Foreskin keratinocyte (primary cell): ENCODE measurements at places on chromosomes 2 and 18. TPM values are rescaled to one million over a fixed set of nuclear protein-coding genes. Genes with fewer than 3 reads are reported as not detected.

Gene RTP5
- total RNA-seq: not detected in 2 replicates

Gene TNFRSF11A
- total RNA-seq: 0.63 and 1.1 TPM in 2 replicates

Gene FBLN7
- 0.04 and 0.07 TPM in 2 replicates for total RNA-seq

Gene SAG
- total RNA-seq: not detected in 2 replicates

Gene EML6
- 0.61 and 0.63 TPM in 2 replicates for total RNA-seq

Gene PRKAG3
- total RNA-seq: not detected in 2 replicates

Gene IL1B
- total RNA-seq: 84.8 and 98.9 TPM in 2 replicates

Gene AFF3
- total RNA-seq: not detected in 2 replicates

Gene GPR45
- not detected in 2 replicates for total RNA-seq

Gene ZNF532
- 46.6 and 59.7 TPM in 2 replicates for total RNA-seq

Gene RAB27B
- total RNA-seq: 2.4 and 4.3 TPM in 2 replicates

Gene POTEE
- total RNA-seq: 0.04 and 0.07 TPM in 2 replicates

Gene CCDC68
- 3.9 and 4.0 TPM in 2 replicates for total RNA-seq

Gene CDH19
- total RNA-seq: not detected in 2 replicates

Gene GCG
- not detected in 2 replicates for total RNA-seq

Gene TSPYL6
- total RNA-seq: not detected in 2 replicates

Gene KIAA2012
- total RNA-seq: not detected in 2 replicates

Gene UNC80
- total RNA-seq: under 0.01 and 0.07 TPM in 2 replicates

Gene CIDEA
- total RNA-seq: 12.3 and 12.5 TPM in 2 replicates

Gene POTEJ
- not detected in 2 replicates for total RNA-seq

Gene CKAP2L
- 30.1 and 40.8 TPM in 2 replicates for total RNA-seq

Gene ARID5A
- 7.3 and 8.5 TPM in 2 replicates for total RNA-seq

Gene CELF4
- not detected in 2 replicates for total RNA-seq

Gene DLX2
- 1.1 and 1.4 TPM in 2 replicates for total RNA-seq

Gene WDR35
- 8.8 and 9.0 TPM in 2 replicates for total RNA-seq

Gene FBXO41
- 4.0 and 5.0 TPM in 2 replicates for total RNA-seq

Gene CRYBA2
- total RNA-seq: not detected in 2 replicates

Gene WDFY1
- total RNA-seq: 45.5 and 49.3 TPM in 2 replicates

Gene CFAP65
- not detected in 2 replicates for total RNA-seq

Gene ANKRD30BL
- not detected in 2 replicates for total RNA-seq

Gene CYS1
- 0.11 and 0.20 TPM in 2 replicates for total RNA-seq

Gene CYP27A1
- 0.44 and 0.56 TPM in 2 replicates for total RNA-seq

Gene UGT1A4
- total RNA-seq: 0.14 and 0.34 TPM in 2 replicates

Gene ASB3
- 12.0 and 13.8 TPM in 2 replicates for total RNA-seq

Gene CFC1
- total RNA-seq: not detected in 2 replicates

Gene COL4A3
- 0.07 and 0.34 TPM in 2 replicates for total RNA-seq

Gene B4GALT6
- total RNA-seq: 7.8 and 8.3 TPM in 2 replicates

Gene PLCD4
- total RNA-seq: 4.0 and 4.1 TPM in 2 replicates

Gene NTSR2
- total RNA-seq: not detected in 2 replicates

Gene RFTN2
- not detected in 2 replicates for total RNA-seq

Gene INPP5D
- 21.8 and 25.5 TPM in 2 replicates for total RNA-seq

Gene TXNDC2
- not detected in 2 replicates for total RNA-seq

Gene CLEC4F
- total RNA-seq: not detected in 2 replicates

Gene ALPI
- total RNA-seq: not detected in 2 replicates

Gene SERPINB10
- total RNA-seq: 0.07 and 2.3 TPM in 2 replicates

Gene SLC14A1
- 0.25 TPM in 1 of 2 replicates, not detected in the other for total RNA-seq

Gene EMX1
- not detected in 2 replicates for total RNA-seq

Gene HOXD8
- total RNA-seq: 6.5 and 10.8 TPM in 2 replicates

Gene PROC
- total RNA-seq: 0.32 and 0.82 TPM in 2 replicates

Gene GKN2
- total RNA-seq: not detected in 2 replicates
